ENCODE measurements at places on chromosomes 12 and 14.

DNA sequence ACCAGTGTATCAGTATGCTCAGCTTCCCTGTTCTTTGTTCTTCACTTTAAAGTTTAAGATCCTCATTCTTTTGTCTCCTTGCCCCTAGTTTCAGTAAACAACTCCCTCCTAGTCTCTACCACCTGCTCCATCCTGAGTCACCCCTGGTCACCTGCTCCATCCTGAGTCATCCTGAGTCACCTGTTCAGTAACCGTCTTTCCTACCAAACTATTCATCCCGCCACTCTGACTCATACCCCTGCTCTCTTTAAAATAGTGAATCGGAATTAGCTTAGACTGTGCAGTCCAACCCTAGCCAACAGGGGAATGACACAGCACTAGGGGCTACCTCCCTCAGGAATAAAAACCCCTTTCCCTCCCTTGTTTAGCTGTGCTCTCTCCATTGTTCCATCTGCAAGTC, 888.1 kb upstream of the MDGA2 start:
- no peak for DNase-seq

DNA sequence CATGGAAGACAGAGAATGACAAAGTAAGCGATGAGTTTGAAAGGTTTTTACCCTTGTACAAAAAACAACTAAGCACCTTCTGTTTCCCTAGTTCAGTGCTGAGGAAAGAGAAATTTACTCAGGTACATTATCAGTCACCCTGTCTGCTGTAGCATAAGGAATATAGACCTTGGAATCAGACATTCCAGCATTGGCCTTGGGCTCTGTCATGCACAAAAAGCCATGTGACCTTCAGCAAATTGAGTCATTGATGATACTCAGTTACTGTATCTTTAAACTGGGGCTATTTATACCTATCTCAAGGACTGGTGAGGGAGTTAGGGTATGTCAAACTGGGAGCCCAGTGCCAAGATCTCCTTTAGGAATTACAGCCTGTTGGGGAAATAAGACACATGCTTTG, 19.3 kb upstream of the TCL1A start:
- no peak for DNase-seq

- DNase-seq = no peak
Observed at GRCh38 chr12:94416613-94417012, 43.1 kb downstream of the CEP83 start.

DNA sequence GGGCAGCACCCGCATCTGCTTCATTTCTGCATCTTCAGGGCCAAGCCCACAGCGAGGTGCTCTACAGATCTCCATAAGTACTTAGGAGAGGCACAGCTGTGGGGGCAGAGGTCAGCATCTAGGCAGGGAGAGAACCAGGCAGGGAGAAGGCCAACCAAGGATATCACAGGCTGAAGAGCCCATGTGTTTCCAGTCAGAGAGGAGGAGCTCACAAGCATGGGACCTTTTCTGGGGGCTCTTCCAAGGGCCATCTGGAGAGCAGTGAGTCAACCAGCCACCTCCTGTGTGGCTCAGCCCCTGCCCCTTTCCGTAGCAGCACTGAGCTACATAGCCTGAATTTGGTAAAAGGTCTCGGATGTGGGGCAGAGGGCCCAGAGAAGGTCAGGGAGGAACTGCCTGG, 78.5 kb downstream of the ARL6IP4 start:
- no peak for DNase-seq

GRCh38 chr12:98490501-98491453, 24.6 kb upstream of the TMPO start:
- DNase-seq = peak; percentile 84

GRCh38 chr12:160858-161257, 53.1 kb downstream of the SLC6A12 start:
- no peak for DNase-seq

- DNase-seq = no peak
Observed at GRCh38 chr14:53715193-53715721, 241.4 kb downstream of the BMP4 start.
